ENCODE measurements at places on chromosomes 2 and 18.

GRCh38 chr2:26043109-26043508 is 9.2 kb downstream of the RAB10 start:
- DNase-seq = no peak

DNA sequence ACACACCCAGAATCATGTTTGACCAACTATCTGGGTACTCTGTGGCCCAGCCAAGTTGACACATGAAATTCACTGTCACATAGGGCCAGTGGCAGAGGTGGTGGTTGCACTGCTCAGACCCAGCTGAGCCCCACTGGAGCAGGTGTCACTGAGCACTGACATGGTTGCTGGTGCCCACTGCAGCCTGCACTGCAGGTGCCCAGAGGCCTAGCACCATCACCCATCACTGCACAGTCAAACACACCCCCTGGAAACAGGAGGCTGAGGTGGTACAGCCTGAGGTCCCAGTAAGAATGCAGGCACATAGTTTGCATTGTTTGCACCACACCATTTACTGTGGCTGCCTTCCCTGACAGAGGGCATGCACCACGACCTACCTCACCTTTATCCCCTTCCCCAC is 278.7 kb upstream of the MGAT5 start:
- DNase-seq = no peak

GRCh38 chr2:199219551-199219950 is 238.2 kb downstream of the SATB2 start:
- DNase-seq = no peak

GRCh38 chr18:58168221-58168620 is 124.2 kb downstream of the NEDD4L start:
- DNase-seq = no peak

DNA sequence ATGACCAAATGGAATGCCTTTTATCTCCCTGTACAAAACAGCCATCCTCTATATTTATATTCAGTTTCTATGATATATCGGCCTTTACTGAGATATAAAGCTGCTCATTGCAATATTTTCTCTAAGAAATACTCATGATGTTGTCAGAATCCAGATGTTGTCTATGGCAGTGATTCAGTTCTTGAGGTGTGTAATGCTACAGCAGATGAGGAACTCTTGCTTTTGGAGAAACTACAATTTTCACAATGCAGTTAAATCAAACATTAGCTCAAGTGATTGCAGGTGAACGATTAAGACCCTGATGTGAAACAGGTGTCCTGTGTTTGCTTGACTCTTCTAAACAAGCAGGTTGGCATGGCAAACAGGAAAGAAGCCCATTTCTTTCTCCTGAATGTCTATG is 256.2 kb upstream of the CDH20 start:
- no peak for DNase-seq

Data from ecto neural progenitor cell (in vitro differentiated cells).